ENCODE measurements at places on chromosomes 6 and 20. TPM values are rescaled to one million over a fixed set of nuclear protein-coding genes. Genes with fewer than 3 reads are reported as not detected.

Gene SAMD10
- 7.9 TPM for total RNA-seq

- DNase-seq = no peak
These were observed 18.3 kb downstream of the CHRNA4 start for GRCh38 chr20:63342561-63343459.

- peak; percentile 91 for DNase-seq
These were observed 32.1 kb upstream of the NR2E1 start for GRCh38 chr6:108133594-108134179.

Gene TNFAIP3
- total RNA-seq = 52.6 TPM

DNA sequence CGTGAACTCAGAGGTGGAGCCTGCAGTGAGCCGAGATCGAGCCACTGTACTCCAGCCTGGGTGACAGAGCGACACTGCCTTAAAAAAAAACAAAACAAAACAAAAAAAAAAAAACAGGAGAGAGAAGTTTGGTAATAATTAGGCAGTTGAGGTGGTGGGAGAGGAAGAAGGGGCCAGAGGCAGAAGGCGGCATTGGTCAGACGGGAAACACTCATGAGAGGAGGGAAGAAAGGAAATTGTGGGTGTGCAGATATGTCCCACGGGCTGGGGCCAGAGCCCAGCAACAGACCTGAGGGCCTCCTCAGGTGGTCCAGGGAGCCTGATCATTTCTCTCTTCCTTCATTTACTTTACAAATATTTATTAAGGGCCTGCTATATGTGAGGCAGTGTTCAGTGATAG, 20.0 kb downstream of the SULF2 start:
- no peak for DNase-seq

Gene EYA4
- total RNA-seq = 5.0 TPM

GRCh38 chr20:25310268-25310920, 62.5 kb downstream of the PYGB start:
- DNase-seq = peak; percentile 21

GRCh38 chr6:67882436-67883311, 752.4 kb upstream of the ADGRB3 start:
- no peak for DNase-seq

Gene CST9L
- total RNA-seq = not detected

Gene GGTLC1
- not detected for total RNA-seq

Gene ADGRG6
- 32.8 TPM for total RNA-seq

GRCh38 chr20:14582855-14583254, 245.4 kb upstream of the FLRT3 start:
- no peak for DNase-seq

DNA sequence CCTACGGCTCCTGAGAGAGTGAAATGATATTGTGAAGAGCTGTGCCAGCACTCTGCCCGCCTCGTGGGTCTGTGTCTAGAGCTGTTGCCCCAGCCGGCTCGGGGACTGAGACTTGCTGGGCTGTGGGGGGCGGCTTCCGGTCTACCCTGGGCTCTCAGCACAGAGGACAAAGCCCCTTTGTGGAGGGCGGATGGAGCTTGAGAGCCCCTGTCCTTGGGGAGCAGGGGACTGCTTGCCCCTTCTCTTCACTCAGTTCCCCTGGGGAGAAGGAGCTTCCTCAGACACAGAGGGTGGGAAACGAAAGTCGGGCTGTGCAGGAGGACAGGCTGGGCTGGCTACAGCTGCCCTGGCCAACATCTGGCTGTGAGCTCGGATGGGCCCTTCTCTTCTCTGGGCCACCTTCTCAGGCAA, 11.0 kb downstream of the SRC start:
- no peak for DNase-seq

Gene BPIFB1
- not detected for total RNA-seq

- no peak for DNase-seq
These were observed 14.9 kb downstream of the NT5E start for GRCh38 chr6:85464722-85465150.

Gene HS3ST5
- 0.09 TPM for total RNA-seq

Gene NKX2-4
- total RNA-seq = not detected

Gene ABHD12
- 61.5 TPM for total RNA-seq

DNA sequence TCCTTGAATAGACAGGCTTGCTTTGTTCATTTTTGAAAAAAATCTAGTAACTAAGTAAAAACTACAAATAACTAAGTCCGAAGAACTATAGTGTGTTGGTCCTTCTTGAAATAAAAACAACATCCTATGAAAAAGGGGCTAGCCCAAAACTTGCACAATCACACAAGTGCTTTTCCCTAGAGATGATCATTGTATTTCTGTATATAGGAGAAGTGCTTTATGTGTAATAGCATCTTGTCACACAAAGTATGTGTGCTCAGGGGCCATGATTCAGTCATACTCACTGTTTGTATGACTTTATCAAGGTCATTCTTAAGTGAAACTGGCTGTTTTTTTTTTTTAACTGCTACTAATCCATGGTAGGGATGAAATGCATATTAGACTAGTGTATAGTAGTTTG, 179.8 kb downstream of the DTNBP1 start:
- DNase-seq = no peak

GRCh38 chr20:47578543-47578942, 76.9 kb downstream of the NCOA3 start:
- DNase-seq = peak; percentile 42

DNA sequence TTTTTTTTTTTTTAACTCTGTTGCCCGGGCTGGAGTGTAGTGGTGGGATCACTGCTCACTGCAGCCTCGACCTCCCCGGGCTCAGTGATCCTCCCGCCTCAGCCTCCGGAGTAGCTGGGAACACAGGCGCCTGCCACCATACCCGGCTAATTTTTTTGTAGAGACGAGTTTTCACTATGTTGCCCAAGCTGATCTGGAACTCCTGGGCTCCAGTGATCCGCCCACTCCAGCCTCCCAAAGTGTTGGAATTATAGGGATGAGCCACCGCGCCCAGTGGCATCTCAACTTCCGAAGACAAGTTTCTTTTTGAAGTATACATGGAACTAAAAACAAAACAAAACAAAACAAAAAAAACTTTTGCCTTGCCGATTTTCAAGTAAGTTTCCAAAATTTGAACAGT, 66.6 kb upstream of the ZNF184 start:
- DNase-seq = no peak

GRCh38 chr6:1592852-1593251, 16.9 kb upstream of the FOXC1 start:
- DNase-seq = peak; percentile 1

DNA sequence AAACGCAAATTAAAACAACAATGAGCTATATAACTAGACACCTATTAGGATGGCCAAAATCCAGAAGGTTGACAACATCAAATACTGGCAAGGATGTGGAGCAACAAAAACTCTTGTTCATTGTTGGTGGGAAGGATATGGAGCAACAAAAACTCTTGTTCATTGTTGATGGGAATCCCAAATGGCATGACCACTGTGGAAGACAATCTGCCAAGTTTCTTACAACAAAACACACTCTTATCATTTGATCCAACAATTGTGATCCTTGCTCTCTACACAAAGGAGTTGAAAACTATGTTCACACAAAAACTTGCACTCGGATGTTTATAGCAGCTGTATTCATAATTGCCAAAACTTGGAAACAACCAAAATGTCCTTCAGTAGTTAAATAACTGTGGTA, 61.8 kb upstream of the LAMA2 start:
- DNase-seq = no peak

- DNase-seq = no peak
These were observed 67.1 kb downstream of the TFAP2A start for GRCh38 chr6:10347561-10348327.

GRCh38 chr6:46760925-46761324, 14.2 kb downstream of the ANKRD66 start:
- no peak for DNase-seq

Gene HCK
- 24.0 TPM for total RNA-seq

- DNase-seq = no peak
These were observed 55.9 kb downstream of the MAP3K5 start for GRCh38 chr6:136736281-136736960.

DNA sequence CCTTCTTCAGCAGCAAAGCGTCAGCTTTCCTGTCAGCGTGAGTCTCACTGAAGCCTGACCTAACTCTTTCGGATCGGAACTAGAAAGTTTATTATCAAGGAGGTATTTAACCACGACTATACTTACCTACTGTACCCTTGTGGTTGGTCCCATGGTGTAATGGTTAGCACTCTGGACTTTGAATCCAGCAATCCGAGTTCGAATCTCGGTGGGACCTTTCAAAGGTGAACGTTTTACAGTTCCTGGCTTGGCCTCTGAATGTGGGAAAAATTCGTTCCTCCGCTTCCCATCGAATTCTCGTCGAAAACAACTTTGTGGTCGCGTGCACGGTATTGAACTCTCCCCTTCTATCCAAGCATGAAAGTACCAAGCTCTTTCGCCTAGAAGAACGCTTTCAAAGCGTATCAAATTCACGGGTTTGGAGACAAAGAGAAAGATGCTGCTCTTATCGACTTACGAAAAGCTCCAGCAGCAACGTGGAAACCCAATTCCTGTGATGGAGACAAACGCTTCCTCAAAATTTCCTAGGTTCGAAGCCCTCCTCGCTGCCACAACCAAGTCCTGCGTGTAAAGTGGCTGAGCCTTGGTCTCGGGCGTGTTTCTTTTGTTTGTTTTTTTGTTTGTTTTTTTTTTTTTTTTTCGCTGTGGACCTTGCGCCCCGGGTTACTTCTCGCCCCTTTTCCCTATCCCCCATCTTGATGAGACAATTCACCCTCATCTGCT, 63.7 kb downstream of the GPX5 start:
- no peak for DNase-seq

Gene BEND6
- 0.72 TPM for total RNA-seq

GRCh38 chr20:12093057-12093796, 175.5 kb downstream of the BTBD3 start:
- DNase-seq = peak; percentile 10

Gene SCGN
- 8.7 TPM for total RNA-seq

- no peak for DNase-seq
These were observed 343.9 kb downstream of the SOX4 start for GRCh38 chr6:21937466-21937865.

DNA sequence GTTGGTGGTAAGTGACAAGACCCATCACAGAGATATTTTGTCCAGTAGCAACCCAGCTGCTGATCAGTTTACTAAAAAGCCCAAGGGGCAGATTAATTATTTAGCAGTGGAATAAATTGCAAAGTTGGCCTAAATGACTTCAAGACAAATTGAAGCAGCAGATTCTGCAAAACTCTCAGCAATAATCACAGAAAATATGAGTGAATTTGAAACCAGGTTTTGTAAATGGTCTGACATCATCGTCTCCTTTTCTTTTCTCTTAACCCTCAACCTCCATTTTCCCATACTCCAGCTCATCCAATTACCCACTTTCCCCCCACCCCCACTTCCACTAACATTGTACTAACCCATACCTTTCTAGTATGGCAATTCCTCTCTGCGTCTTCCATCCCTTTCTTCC, 11.3 kb upstream of the PTPRK start:
- DNase-seq = no peak

GRCh38 chr6:52394251-52394666, 25.9 kb upstream of the EFHC1 start:
- DNase-seq = no peak

DNA sequence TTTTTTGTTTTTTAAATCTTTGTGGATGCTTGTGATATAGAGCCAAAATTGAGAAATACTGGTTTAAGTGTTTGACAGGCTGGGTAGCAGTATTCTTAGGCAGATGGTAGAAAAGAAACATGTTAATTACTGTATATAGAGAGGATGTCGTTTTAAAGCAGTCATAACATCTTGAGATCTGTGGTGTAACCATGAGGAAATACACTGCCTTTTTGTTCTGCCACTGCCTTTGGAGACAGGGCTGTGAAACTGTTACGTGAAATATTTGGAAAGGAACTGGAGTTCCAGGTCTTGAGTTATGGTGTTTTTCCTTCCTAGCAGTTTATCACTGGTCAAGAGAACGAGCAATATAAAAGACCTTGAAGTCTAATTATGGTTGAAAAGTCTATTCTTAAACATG, 19.5 kb downstream of the STXBP5 start:
- DNase-seq = no peak

DNA sequence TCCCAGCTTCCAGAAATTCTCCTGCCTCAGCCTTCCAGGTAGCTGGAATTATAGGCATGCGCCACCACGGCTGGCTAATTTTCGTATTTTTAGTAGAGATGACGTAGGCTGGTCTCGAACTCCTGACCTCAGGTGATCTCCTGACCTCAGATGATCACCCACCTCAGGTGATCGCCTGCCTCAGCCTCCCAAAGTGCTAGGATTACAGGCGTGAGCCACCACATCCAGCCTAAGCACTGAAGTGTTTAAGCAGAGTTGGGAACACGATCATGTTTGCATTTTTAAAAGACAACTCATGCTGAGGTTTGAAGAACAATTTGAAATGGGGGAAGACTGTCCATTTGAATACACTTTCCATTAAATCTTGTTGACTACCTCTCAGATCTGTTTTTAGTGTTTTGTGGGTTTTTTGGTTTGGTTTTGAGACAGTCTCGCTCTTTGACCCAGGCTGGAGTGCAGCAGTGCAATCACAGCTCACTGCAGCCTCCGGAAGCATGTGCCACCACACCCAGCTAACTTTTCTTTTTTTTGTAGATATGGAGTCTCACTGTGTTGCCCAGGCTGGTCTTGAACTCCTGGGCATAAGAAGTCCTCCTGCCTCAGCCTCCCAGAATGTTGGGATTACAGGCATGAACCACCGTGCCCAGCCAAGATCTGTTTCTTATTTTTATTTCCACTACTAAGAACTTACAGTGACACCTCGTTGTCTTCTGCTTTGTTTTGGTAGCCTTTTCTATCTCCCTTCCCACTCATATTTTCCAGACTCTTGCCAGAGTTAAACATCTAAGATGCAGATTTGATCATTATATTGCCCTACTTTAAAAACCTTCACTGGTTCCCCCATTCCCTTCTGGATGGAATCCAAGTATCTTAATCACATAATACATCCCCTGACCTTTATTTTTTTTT, 5.5 kb downstream of the CASP8AP2 start:
- no peak for DNase-seq

Gene MOXD1
- total RNA-seq = 35.9 TPM

Gene DPPA5
- not detected for total RNA-seq

All from kidney (tissue), 22 donors.